Fibroblast of the aortic adventitia (primary cell): ENCODE measurements at places on chromosomes 12 and 14.

DNA sequence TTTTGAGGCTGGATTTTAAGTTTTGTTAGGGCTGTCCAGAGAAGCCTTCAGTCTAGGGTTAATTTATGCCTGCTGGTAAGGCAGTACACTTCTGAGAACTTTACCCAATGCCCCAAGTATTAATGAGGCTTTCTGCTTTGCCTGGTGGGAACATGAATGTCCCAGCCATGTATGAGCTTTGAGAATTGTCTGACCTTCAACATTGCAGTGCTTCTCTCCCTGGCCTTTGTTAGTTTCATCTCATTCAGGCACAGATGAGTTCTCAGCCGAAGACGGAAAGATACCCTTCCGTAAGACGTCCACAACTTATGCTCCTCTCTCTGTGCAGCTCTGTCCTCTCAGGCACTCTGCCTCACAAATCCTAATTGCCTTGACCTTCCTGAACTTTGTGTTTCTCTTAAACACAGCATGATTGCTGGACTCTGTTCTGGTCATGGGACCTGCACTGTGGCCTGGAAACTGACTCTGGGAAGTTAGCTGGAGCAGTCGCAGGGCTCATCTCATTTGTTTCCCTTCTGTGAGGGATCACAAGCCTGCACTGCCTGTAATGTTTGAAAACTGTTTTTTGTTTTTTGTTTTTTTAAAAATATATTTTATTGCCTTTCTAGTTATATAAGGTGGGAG, 15.7 kb downstream of the CHPT1 start:
- DNase-seq = peak; percentile 4

GRCh38 chr12:95571369-95571768, 20.1 kb upstream of the USP44 start:
- DNase-seq = no peak

GRCh38 chr14:21168055-21168454, 12.2 kb upstream of the OR5AU1 start:
- no peak for DNase-seq

DNA sequence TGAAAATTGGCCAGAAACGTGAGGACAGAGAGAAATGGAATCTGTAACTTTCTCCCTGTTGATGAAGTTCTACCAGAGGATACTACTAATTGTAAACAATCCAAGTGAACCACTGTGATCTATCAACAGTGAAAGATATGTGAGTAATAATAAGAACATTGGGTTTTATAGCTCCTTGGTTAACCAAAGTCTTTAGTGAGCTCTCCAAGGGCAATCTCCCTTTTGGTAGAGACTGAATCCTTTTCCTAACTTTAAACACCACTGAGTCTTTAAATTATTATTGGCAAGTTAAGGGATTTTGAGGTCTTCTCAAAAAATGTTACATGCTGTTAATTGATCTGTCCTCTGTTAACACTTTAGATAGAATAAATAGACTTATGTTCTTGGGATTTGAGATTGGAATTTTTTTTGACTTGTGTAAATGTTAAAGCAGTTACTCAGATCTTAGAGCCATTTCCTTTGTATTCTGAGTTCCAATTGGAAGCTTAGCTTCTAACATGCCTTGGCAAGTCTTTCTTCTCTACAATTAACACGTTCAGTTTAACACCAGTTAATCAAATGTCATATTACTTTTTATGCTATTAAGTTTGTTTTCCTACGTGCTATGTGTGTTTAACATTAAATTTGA, 338.2 kb upstream of the DDHD1 start:
- DNase-seq = peak; percentile 21

DNA sequence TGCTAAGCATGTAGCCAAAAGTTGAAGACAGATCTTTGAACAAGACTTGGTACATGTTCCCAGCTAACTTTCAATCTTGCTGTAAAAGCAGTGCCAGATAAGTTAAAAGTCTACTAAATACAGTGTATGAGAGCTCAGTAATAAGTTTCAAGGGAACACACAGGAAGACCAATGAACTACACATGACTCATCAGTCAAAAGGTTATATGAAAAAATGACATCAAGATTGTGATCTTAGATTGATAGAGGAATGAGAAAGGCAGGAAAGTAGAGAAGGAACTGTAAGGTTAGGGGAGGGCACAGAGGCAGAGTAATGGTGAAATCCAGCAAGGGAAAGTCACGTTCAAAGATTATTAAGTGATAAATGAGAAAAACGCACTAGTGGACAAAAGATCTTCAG, 249.9 kb upstream of the FLRT2 start:
- DNase-seq = no peak

DNA sequence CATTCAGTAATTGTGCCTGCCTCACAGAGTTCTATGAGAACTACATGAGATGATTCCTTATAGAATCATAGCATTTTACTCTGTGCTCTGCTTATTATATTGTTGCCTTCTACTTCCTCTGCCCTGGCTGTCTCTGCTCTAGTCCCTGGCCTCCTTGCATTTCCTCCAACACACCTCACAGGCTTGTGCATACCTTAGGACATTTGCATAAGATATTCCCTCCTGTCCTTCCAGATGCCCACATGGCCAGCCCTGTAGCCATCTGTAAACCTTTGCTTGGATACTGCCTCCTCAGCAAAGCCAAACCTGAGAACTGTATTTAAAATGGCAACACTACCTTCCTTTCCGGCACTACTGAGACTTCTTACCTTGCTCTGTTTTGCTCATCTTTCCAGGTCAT, 453.6 kb downstream of the NELL2 start:
- no peak for DNase-seq
